ENCODE measurements at places on chromosomes 3 and 15.

GRCh38 chr15:60720493-60721256 is 241.7 kb upstream of the ICE2 start:
- no peak for DNase-seq

GRCh38 chr3:171258316-171258715 is 201.9 kb downstream of the TNIK start:
- DNase-seq: no peak

GRCh38 chr3:171347301-171348039 is 112.7 kb downstream of the TNIK start:
- DNase-seq: no peak

- DNase-seq: no peak
These were observed 39.7 kb downstream of the NUDT16 start for GRCh38 chr3:131421301-131421700.

- DNase-seq: no peak
These were observed 104.9 kb upstream of the NEDD4 start for GRCh38 chr15:56098195-56098863.

DNA sequence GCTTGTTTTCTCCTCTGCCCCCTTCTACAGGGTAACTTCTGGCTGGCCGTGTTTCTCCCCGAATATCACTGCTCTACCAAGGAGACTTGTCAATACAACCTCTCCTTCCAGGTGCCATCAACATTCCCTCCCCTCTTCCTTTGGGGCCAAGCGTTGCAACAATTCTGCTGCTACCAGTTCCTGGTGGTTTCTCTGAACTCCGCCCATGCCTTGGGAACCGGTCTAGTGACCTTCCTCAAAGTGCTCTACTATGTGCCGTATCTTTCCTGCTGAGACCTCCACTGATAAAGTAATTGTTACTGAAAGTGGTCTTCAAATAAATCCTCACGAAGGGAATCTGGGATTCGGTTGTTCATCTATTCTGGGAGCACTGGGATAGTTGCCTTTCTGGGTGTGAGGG is 26.2 kb downstream of the PCSK6 start:
- no peak for DNase-seq

GRCh38 chr3:81352867-81353266 is 408.6 kb downstream of the GBE1 start:
- no peak for DNase-seq

DNA sequence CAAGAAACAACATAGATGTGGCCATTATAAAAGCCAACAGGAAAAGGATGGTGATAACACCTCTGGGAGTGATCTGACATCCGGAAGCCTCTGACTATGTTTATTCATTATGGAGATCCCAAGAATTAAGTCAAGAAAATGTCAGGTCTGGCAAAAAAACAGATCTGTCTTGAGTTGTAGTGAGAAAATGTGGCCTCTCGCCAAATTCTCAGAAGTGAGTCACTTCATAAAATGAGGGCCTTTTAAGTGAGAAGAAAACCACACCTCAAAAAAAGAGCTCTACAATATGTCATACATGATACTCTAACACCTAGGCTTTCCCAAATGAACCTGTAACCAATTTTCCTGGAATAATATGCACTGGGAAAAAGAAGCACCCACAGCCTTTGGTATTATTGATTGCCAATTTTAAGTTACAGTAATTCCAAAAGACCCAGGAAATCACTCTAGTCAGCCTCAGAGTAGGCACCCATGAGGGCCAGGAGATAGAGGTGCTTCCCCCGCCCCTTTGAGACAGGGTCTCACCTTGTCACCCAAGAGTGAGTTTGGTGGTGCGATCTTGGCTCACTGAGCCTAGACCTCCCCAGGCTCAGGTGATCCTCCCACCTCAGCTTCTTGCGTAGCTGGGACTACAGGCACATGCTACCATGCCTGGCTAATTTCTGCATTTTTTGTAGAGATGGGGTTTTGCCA is 38.0 kb downstream of the CCR3 start:
- DNase-seq: no peak

GRCh38 chr3:70740872-70741271 is 428.4 kb upstream of the MDFIC2 start:
- no peak for DNase-seq

GRCh38 chr15:54307252-54307902 is 329.1 kb downstream of the UNC13C start:
- DNase-seq: no peak

DNA sequence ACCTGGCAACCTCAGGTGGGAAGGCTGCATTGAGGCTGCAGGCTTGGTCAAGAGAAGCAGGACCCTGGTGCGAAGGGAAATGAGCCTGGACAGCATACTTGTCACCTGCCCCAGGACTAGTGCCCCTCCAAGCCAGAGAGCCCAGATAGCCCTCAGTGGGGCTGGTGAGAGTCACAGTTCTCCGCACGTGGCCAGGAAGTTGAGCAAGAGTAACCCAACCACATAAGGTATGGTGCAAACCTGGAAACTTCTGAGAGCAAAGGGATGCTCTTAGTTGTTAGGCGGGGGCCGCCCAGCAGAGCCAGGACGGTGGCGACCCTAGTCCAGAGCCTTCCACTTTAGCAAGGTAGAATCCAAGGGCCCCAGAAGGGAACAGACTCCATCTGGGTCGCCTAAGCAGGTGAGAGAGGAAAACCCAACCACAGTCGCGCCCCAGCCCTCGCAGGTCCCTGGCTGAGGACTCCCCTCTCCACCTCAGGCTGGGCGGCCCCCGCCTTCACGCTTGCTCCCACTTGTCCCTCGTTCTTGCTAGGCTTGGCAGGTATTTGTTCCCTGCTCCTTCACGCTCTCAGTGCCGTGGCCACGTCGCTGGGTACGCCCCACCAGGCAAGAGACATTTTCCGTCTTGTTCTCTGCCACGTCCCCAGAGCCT is 1.1 kb upstream of the VPS18 start:
- DNase-seq: no peak

DNA sequence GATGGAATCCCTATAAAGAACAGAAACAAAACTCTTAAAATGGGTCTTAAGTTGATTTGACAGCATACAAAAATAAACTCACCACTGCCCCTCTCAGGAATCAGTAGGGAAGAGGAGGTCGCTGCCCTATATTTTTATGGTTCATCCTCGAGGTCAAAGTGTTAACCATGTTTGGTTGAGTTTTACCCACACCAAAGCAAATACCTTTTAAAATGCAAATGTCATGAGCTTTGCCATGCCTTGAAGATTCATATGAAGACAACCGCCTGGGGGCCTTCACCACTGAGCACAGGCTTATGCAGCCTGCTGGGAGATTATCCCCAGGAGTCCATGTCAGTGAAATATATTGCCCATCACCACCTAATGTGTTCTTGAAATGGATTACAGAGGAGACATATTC is 66.1 kb downstream of the GLB1 start:
- no peak for DNase-seq

DNA sequence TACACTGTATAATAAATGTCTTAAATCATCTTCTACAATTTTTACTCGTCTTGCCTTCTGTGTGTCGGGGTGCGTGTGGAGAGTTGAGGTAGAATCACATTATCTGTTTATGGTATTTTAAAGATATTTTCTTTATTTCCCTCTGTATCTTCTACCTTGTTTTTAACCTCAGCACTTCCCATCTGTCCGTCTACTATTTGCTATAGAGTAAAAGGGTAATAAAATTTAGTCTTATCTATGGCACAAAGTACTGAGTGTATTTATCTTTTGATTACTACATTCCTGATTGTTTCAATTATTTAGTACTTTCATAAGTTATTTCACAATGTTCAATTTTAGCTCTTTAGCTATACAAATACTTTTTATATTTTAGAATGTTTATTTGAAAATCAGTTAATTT is 62.2 kb downstream of the TRPC1 start:
- DNase-seq: no peak

DNA sequence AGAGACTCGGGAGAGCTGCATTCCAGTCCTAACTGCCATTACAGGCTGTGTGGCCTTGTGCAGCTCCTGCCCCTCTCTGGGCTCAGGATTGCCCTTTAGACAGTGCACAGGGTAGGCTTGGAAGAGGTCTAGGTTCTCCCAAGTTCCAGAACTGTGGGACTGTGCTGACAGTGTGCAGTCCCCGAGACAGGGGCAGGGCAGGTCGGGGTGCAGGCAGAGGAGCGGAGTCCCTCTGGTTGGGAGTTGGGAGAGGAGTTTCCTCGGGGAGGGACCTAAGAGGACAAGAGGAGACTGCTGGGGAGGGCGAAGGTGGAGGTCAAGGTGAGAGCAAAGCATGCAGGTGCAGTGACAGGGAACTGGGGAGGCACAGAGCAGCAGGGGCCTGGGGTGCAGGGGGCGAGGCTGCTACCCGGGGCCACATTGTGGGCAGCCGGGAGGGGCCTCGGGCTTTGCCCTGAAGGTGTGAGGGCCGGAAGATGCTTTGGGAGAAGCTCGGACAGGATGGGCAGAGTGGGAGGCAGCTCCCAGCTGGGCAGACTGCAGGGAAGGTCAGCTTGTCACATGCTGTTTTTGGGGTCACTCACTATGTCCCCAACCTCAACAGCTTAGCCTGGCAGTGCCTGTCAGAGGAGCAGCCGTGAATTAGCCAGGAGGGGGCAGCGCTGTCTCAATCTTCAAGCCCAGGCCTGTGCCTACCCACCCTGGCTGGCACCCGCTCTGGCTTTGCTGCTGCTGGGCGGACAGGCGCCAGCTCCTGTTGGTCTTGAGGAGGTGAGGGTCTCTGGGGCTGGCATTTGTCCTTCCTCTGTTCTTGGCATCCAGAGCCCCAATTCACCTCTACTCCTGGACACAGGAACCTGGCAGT is 15.4 kb upstream of the CSPG4 start:
- DNase-seq: peak; percentile 65

GRCh38 chr3:15367059-15367458 is 34.7 kb upstream of the SH3BP5 start:
- no peak for DNase-seq

- no peak for DNase-seq
These were observed 29.1 kb upstream of the MYRIP start for GRCh38 chr3:39780352-39780751.

- peak; percentile 73 for DNase-seq
These were observed at the start of gene MRPS25 for GRCh38 chr3:15064835-15065549. Gene MRPS25, minus strand, starts transcription at chr3:15065315. Its CDS starts 121 bp downstream, at chr3:15065194.

All from NCI-H1417 (cell line).